ENCODE measurements at places on chromosomes 16 and 17.

- DNase-seq, result no peak
These were observed 4.1 kb upstream of the GFAP start for GRCh38 chr17:44919411-44919810.

- no peak for DNase-seq
These were observed 902 bp downstream of the DLX4 start for GRCh38 chr17:49969795-49970389.

- DNase-seq, result no peak
These were observed 91.9 kb downstream of the ABCC1 start for GRCh38 chr16:16041196-16041892.

GRCh38 chr17:42309986-42310786, 21.9 kb downstream of the STAT5A start:
- no peak for DNase-seq

GRCh38 chr16:2874032-2874911, 8.7 kb upstream of the FLYWCH2 start:
- no peak for DNase-seq

DNA sequence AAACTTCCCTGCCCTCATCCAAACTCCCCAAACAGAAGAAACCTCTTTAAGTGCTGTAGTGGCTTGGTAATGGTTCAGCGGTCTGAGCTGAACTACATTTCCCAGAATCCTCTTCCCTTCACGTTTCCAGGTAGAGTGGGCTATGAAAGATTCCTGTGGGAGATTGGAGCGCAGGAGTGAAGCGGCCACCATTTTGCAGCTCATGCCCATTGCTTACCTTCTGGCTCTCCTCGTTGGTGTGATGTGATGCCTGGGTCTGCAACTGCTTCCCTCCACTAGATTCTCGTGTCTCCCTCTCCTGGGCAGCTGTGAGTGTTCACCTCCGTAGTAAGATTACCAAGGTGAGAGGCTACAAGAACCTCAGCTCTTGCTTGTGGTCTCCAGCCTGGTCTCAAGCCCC, 82.1 kb downstream of the GPR139 start:
- no peak for DNase-seq

GRCh38 chr16:75590920-75591843, 25.0 kb downstream of the GABARAPL2 start:
- DNase-seq, result no peak

GRCh38 chr17:45116434-45117016, 15.8 kb downstream of the PLCD3 start:
- no peak for DNase-seq

- no peak for DNase-seq
These were observed 19.8 kb downstream of the SPHK1 start for GRCh38 chr17:76404256-76404655.

DNA sequence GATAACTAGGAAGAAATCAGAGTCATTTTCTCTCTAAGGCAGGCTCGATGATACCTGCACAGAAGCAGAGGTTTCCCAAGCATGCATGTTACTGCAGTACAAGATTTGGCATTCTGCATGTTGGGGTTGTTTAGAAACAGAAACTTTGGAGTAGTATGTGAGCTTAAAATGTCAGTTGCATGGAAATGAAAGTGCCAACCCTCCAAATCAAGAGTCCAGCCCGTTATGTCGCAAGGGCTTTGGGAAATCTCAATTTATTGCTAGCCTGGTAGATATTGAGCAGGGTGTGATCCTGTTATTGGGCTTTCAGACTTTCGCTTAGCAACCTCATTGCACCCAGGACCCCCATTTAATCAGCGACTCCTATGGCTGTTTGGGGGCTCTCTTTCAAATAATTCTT, 490.8 kb downstream of the MAF start:
- peak; percentile 50 for DNase-seq

GRCh38 chr16:3074860-3075522, 9.6 kb downstream of the IL32 start:
- peak; percentile 79 for DNase-seq

Measured in MV-4-11 (cell line).